Colonic mucosa (tissue), 4 donors: ENCODE measurements at places on chromosomes 6 and 20. TPM values are rescaled to one million over a fixed set of nuclear protein-coding genes. Genes with fewer than 3 reads are reported as not detected.

Gene IBTK
- total RNA-seq: 37.5 TPM

- no peak for DNase-seq
Observed at GRCh38 chr20:5570452-5570851, 179.7 kb upstream of the SHLD1 start.

Gene BTNL2
- not detected for total RNA-seq

DNA sequence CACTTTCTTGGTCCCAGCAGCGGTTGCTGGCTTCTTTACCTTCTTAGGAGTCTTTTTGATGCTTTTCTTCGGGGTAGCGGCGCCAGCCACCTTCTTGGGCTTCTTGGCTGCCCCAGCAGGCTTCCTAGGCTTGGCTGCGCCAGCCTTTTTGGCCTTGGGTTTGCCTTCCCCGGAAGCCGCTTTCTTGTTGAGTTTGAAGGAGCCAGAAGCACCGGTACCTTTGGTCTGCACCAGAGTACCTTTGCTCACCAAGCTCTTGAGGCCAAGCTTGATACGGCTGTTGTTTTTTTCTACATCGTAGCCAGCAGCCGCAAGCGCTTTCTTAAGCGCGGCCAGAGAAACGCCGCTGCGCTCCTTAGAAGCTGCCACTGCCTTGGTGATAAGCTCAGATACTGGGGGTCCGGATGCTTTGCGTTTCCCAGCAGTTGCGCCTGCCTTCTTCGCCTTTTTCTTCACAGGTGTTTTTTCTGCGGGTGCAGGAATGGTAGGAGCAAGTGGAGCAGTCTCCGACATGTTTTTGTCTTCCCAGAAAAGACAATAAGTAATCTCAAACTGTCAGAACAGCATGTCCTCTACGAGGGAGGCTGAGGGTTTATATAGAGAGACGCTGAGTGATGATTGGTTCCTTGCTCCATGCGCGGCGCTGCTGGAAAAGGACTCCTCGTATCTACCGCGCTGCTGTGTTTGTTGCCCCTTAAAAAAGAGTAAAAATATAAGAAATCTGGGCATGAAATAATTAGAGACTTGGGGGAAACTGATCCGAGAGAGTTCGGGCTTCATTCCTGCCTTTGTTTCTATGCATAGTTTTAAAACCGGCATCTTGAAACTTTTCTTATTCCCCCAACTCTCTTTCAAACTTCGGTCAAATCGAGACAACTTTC lies 130.3 kb upstream of the BTN3A2 start:
- DNase-seq: peak; percentile 90

GRCh38 chr6:35406711-35407485 lies 45.2 kb upstream of the FANCE start:
- DNase-seq: no peak

- peak; percentile 32 for DNase-seq
Observed at GRCh38 chr6:26536571-26537159, 1.5 kb upstream of the HMGN4 start.

Gene CGAS
- 5.6 TPM for total RNA-seq

GRCh38 chr20:3681931-3682781 lies at the start of gene ADAM33:
Gene ADAM33, minus strand, starts transcription at chr20:3682010. Its CDS starts 6 bp downstream, at chr20:3682004.
- peak; percentile 36 for DNase-seq

Gene CHMP4B
- 227 TPM for total RNA-seq

GRCh38 chr6:37660317-37660716 lies 37.4 kb downstream of the MDGA1 start:
- DNase-seq: no peak

DNA sequence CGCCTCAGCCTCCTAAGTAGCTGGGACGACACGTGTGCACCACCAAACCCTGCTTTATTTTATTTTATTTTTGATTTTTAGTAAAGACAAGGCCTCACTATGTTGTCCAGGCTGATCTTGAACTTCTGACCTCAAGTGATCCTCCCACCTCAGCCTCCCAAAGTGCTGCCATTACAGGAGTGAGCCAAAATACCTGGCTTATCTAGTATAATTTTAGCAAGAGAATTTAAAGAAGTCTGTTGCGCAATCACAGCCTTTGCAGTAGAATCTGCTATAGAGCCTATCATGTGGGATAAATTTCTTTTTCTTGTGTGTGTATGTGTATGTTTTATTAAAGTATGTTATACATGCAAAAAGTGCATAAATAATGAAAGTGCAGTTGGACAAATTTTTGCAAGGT lies 92.1 kb upstream of the ANKEF1 start:
- no peak for DNase-seq

DNA sequence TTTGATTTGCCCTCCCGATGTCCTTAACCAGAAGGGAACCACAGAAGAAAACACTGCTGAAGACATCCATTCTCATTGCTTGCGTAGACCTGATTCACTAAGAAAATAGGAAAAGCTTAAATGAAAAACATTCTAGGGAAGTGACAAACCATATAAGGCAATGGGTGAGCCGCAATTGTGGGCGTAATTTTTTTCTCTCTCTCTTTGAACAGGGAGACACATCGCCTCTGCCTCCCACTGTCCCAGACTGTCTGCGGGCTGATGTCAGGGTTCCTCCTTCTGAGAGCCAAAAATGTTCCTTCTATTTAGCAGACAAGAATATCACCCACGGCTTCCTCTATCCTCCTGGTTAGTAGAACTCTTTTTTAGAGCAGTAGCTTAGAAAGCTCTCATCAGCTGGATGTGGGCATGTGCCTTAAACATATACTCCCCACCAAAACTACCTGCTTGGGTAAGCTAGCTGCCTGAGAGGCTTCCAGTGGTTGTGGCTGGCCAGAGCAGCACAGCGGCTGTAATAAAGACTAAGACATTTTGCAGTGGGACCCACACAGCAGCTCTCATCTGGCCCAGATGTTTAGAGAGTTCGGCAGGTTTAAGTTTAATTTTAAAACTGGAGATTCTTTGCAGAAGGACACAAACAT lies 22.7 kb upstream of the CTAGE9 start:
- no peak for DNase-seq

Gene NAPB
- total RNA-seq: 7.5 TPM

DNA sequence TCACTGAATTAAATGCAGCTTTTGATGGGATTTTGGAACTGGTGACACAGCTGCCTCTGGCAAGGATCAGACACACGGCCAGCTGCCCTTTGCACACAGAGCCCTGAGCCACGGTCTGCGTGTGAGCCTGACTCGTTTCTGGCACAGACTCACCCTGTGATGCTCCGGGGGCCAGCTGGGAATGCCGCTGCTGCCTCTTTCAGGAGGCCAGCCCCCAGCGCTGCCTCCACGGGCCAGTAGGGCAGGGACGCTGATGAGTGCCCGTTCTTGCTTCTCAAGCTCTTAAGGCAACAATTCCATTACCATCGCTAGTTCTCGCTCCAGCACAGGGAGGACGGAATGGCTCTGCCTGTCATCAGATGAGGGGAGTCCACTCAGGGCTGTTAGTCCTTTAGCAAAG lies 61.6 kb downstream of the IRF4 start:
- no peak for DNase-seq

Gene EYA2
- total RNA-seq: 8.9 TPM
